ENCODE measurements at places on chromosomes 5 and 9.
A peak's percentile ranks its signal among the peaks of the same experiment; 100 is the strongest.

DNA sequence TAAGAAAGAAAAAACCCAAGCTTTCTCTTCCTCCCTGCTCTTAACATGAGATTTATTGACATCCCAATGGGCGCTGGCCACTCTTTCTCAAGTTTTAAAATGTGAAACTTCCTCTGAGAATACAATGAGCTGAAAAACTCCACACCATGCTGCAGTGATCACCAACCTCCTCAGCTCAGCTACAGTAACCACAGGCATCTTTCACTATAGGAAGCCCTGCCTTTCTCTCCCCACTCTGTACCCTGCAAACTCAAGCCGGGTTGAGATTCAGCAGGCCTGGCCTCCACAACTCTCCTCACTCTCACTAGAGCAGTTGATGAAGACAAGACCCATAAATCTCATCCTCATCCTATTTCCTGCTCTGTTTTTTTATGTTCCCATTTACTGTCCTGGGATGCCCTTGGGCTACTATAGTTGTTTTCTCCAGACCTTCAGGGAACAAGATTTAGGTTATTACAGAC lies 48.3 kb downstream of the SH3TC2 start:
- DNase-seq = no peak

DNA sequence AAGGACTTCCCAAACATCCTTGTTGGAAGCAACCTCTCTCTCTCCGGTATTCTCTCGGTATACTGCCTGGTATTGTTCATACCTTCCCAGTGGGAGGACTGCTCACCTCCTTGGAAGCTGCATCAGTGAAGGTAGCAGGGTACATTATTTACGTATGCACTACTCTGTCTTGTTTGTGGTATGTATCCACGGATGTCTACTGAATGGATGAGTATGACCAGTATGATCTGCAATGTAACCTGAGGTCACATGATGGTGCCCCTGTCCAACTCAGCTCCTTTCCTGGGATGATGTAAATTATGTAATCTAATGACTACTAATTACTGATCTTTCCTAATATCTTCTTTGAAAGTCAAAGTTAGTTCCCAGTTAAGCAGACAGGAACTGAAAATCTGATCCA lies 32.1 kb downstream of the CEMIP2 start:
- DNase-seq = no peak

GRCh38 chr9:134594078-134594941 lies 47.3 kb upstream of the COL5A1 start:
- no peak for DNase-seq

- DNase-seq = no peak
Observed at GRCh38 chr9:78030296-78030552, 1.4 kb downstream of the GNAQ start.

GRCh38 chr5:109141222-109142200 lies 268.3 kb downstream of the PJA2 start:
- DNase-seq = no peak

DNA sequence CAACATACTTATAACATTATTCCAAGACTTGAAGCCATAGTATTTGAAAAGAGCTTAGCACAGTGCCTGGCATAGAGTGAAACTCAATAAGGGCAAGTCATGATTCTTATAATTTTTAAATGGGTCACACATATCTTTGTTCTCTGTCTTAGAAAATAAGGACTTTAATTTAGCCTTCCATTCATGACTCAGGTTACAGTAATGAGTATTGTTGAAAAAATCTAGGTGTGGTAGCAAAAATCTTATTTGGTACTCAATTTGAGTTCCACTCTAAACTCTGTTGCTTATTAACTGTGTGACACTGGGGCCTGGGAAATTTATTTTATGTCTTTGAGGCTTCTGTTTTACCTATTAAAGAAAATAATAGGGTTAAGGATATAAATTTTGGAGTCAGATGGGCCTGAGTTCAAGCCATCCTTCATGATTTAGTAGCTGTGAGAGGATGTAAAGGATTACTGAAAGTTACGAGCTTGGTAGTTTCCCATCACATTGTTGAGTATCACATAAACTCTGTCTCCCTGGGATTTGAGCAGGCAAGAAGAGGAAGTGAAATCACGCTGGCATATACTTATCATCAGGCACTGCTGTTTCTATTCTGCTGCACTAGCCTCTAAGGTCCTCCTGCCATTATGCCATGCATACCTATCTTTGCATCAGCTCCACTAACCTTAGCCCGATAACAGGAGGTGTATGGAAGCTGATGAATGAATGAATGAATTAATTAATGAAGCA lies 1.5 kb downstream of the SPINK9 start:
- DNase-seq = no peak

DNA sequence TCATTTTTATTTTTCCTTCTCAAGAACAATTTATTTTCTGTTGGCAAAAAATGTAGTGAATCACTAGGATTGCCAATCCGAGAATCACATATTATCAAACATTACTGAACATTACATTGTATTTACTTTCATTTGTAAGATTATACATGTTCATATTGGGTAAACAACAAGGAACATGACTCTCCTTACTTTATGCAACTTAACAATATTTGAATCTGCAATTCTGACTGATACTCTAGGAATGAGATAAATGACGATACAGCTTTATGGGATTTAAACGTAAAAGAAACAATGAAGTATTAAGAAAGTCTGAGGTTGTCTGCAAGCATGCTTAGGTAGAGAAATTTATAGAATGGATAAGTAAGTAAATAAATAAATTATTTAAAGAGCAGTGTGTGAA lies 2302.9 kb downstream of the MAT2B start:
- DNase-seq = no peak

- no peak for DNase-seq
Observed at GRCh38 chr5:176447591-176447977, 601 bp upstream of the FAF2 start.

GRCh38 chr5:51484326-51484725 lies 101.1 kb downstream of the ISL1 start:
- no peak for DNase-seq

GRCh38 chr5:73250645-73251044 lies 77.7 kb downstream of the TMEM174 start:
- no peak for DNase-seq

DNA sequence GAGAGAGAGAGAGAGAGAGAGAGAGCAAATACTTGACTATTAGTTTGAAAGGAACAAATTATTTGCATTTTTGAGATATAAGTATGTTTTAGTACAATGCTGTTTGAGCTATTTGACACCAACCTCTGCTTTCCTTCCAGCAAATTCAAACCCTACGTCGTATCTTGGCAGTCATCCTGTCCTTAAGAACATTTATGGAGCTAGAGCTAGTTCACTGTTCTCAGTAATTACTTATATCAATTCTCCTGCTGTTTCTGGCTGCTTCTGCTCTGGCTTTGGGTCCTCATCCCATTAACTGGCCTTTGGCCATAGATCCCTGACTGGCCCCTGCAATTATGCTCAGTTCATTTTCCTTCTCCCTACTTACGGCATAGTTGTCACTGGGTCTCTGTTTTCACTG lies 19.9 kb upstream of the ERAP2 start:
- no peak for DNase-seq

GRCh38 chr9:111483439-111483857 lies 735 bp downstream of the ECPAS start:
- peak; percentile 26 for DNase-seq

DNA sequence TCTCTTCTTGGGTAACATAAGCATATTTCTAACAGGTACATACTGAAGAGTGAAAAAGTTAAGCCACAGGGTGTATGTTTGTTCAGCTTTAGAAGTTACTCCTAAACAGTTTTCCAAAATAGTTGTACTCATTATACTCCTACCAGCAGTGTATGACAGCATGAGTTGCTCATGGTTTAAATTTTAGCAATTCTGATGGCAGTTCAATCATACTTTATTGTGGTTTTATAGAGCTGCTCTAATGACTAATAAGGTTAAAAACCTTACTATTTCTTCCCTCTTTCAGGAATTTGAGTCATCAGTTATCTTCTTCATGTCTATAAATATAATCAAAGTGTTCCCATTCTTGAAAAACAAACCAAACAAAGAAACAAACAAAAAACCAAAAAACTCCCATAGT lies 81.5 kb downstream of the CAAP1 start:
- no peak for DNase-seq

GRCh38 chr9:129612815-129613519 lies 7.9 kb downstream of the C9orf50 start:
- DNase-seq = no peak

- no peak for DNase-seq
Observed at GRCh38 chr5:111742177-111742994, 14.6 kb downstream of the NREP start.

DNA sequence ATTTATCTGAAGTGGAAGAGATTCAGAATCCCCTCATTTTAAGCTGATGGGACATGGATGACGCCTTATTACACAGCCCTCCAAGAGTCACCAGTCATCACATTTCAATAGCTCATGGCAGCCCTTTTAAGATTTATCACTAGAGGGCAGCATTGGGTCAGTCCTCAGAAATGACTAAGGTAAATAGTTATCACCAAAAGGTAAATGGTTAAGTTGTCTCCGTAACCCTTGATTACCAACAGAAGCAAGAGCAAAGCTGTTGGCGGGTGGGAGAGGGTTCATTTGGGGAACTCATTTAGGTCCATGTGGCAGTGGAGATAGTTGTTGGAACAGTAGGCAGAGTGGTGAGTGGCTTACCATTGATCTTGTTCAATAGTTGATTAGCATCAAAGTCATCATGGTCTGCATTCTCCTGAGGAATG lies 12.0 kb upstream of the C9 start:
- no peak for DNase-seq

Measured in activated T-cell treated with anti-CD3 and anti-CD28 coated beads for 1 hour (primary cell).